NCI-H187 (cell line): ENCODE measurements at places on chromosomes 13 and 19.

GRCh38 chr19:16435999-16436650 is 35.6 kb downstream of the EPS15L1 start:
- no peak for DNase-seq

GRCh38 chr19:1521636-1522035 is 2.2 kb upstream of the PLK5 start:
- DNase-seq = no peak

DNA sequence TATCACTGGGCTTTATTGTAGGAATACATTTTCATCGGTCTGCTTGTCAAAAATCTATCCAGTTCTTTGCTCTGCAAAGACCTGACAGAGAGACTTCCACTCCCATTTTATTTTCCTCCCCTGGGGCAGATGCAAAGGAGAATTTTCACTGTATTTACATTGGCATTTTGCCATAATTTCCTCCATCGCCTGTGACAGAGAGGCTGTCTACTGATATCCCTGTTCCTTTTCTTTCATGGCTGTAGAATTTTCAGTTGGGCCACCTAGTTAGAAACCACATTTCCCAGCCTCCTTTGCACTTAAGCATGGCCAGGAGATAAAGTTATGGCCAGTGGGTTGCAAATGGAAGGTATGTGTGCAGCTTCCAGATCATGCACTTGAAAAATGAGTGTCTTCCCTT is 89.3 kb downstream of the NUFIP1 start:
- peak; percentile 29 for DNase-seq

GRCh38 chr13:73224703-73225102 is 165.9 kb downstream of the KLF5 start:
- DNase-seq = no peak

- no peak for DNase-seq
These were observed 386.5 kb downstream of the PCDH17 start for GRCh38 chr13:58018020-58018419.

- no peak for DNase-seq
These were observed 575.9 kb downstream of the MYO16 start for GRCh38 chr13:109205315-109205714.

DNA sequence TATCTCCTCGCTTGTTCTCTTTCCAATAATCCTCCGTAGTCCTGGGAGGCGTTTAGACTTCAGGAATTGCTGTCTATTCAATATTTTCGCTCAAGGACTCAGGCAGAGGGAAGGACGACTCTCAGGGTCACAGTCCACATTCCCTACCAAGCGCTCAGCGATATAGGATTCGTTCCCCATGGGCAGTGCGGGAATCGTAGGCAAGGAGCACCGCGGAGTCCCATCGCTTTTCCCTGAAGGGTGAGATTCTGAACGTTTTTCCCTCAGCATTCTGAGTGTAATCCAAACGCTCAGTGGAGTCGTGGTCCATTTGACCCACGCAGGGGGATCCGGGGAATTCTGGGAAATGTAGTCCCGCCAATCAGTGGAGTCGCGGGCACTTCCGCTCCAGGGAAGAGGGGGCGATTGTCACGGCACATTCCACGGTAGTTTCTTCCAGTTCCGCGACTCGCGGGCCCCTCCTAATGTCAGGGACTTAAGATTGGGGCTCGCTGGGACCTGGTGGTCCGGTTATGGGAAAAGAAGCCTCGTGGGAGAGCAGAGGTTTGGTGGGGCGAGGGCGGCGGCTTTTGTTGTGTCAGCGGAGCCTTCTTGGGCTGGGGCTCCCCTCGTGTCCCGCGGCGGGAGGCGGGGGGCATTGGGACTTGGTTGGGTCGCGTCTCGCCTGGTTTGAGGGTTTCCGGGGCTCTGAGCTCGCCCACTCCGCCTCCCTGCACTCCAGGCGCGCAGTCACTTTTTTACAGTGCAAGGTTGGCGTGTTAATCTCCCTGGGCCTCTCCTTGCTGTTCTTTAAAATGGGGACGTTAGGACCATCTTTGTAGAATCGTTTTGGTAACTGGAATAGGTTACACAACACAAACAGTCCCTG is at the start of gene ZNF234:
Gene ZNF234, plus strand, starts transcription at position 364 of the 868 bp plus-strand sequence. CDS start 3,079 bp downstream, outside the sequence.
- peak; percentile 84 for DNase-seq

GRCh38 chr13:95679722-95680121 is 2.8 kb downstream of the DNAJC3 start:
- no peak for DNase-seq

GRCh38 chr13:88958821-88959220 is 1287.7 kb downstream of the SLITRK5 start:
- no peak for DNase-seq

DNA sequence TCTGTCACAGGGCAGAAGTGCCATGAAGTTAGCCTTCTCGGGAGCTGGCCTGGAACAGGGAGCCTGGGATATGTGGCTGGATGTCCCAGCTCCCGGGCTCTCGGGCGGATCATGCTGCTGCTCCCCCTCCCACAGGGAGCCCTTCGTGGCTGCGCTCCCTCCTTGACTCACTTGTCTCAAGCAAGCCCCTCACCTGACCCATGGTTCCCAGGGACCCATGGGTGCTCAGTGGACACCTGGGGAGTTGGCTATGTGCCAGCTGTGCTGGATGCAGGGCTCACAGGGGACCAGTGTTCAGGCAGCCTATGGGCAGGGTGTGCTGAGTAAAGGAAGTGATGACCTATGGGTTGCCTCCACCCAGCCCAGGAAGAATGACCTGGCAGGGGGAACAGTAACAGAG is 213.1 kb upstream of the SGCG start:
- DNase-seq = no peak

DNA sequence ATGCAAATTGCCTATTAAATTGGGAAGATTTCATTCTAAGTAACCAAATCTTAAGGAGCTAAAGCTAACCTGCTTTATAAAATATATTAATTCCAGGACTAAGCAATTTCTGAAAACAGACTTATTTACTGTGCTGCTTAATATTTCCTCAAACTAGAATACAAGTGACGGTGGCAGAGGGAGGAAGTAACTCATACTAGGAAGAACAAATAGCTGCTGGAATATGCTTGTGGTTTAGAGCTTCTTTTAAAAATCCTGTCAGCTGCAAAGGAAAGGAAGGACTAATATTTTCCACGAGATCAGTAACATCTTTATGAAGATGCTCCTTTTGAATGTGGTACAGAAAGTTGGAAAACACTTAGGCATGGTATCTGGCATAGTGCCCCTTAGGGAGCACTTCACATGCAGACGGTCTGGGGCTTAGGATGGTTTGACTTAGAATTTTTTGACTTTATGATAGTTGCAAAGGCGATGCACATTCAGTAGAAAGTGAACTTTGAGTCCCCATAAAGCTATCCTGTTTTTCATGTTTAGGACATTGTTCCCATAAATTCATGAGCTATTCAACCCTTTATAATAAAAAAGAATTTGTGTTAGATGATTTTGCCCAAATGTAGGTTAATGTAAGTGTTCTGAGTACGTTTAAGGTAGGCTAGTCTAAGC is 3.4 kb upstream of the HNRNPA1L2 start:
- DNase-seq = no peak

- no peak for DNase-seq
These were observed 1.3 kb downstream of the ICAM5 start for GRCh38 chr19:10290876-10291553.

- no peak for DNase-seq
These were observed 199.9 kb downstream of the DIAPH3 start for GRCh38 chr13:59963827-59964226.

GRCh38 chr19:2148482-2149135 is 2.8 kb downstream of the AP3D1 start:
- no peak for DNase-seq

GRCh38 chr13:36850790-36851438 is 31.9 kb downstream of the RFXAP start:
- peak; percentile 13 for DNase-seq

DNA sequence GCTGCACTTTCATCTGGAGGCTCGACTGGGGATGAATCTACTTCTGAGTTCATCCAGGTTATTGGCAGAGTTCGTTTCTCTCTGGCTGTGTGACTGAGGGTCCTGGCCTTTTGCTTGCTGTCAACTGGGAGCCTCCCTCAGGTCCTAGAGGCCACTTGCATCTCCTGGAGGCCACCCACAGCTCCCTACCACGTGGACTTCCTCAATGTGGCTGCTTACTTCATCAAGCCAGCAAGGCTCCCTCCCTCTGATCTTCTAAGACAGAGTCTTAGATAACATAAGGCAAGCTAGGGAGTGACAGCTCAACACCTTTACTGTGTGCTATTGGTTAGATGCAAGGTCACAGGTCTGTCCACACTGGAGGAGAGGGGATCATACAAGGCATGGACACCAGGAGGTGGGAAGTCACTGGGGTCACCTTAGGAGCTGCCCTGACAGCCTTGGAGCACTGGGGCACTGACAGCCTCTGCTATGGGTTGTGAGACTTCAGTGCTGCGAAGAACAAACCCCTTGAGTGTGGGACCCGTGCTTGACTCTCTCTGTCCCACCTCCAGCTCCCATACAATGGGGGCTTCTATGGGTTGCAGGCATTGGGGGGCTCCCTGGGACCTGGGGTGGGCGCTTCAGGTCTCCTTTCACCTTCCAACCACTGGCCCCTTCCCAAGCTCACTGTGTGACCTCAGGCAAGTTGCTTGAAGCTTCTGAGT is 5.3 kb downstream of the FAM187B start:
- DNase-seq = no peak

DNA sequence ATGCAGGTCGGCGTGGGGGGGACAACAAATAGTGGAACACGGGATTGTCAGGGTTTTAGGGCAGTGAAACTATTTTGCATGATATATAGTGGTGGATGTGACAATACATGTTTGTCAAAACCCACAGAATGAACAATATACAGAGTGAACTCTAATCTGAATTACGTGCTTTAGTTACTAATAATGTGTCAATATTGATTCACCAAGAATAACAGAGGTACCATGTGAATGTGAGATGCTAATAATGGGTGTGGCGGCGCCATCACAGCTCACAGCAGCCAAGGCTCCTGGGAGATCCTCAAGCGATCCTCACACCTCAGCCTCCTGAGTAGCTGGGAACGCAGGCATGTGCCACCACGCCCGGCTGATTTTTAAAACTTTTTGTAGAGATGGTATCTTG is 12.9 kb downstream of the ELAVL1 start:
- DNase-seq = no peak

- no peak for DNase-seq
These were observed 21.6 kb downstream of the MAST3 start for GRCh38 chr19:18119013-18119716.

DNA sequence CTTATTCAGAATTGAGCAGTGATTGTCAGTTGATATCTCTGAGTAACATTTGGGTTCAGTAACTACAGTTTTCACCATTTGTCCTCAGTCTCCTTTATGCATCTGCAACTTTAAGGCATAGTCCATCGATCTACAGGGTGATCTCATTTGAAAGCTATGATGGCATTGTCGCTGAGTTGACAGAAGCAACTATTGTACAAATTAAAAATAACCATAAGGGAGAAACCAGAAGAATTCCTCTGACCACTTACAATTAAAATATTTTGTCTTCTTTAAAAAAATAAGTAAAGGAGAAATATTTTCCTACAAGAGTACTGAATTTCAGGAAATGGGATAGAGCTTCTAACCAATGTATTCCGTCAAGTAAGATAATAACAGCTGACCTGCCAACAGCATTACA is 30.6 kb downstream of the RAP2A start:
- DNase-seq = no peak

GRCh38 chr19:16920816-16921529 is 32.2 kb downstream of the F2RL3 start:
- no peak for DNase-seq

GRCh38 chr19:7524523-7524922 is 2.1 kb downstream of the MCOLN1 start:
- DNase-seq = no peak

GRCh38 chr13:31629085-31629780 is 110.1 kb upstream of the RXFP2 start:
- DNase-seq = no peak

- DNase-seq = no peak
These were observed 19.1 kb downstream of the ZNF264 start for GRCh38 chr19:57210381-57210780.

DNA sequence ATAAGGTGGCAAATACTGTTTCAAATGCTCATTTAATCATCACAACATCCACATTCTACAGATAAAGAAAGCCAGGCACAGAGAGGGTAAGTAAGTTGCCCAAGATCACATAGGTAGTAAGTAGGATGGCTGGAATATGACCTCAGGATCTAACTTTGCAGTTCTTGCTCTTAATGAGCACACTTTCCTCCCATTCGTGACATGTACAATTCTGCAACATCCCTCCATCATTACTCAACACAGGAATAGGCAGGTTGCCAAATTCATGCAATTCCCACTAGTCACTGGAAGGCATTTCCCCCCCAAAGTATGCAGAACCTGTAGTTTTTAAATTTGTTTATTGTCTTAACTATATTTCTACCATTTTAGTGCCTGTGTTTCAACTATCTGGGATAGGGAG is 109.2 kb downstream of the OLFM4 start:
- no peak for DNase-seq

DNA sequence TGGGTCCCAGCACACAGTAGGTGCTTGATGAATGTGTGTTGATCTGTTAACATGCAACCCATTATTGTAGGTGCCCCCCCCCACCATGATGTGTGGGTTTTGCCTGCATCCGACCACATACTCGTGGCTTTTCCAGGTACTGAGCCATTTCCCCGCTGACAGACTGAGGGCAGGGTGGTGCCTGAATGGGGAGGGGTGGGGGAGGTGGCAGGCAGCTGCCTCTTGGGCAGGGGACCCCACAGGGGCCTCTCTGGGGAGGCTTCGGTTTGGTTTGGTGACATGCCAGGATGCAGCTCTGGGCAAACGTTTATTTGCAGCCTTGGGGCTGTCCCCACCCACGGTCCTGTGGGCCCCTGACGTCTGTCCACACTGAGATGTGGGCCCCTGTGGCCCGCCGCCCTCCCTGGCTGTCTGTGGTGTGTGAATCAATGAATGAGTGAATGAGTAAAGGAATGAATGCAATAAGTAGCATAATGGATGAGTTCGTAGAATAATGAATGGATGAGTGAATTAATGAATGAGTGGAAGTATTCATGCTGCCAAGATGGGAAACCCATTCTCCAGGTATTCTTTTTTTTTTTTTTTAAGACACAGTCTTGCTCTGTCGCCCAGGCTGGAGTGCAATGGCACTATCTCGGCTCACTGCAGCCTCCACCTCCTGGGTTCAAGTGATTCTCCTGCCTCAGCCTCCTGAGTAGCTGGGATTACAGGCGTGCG is 9.0 kb upstream of the JUND start:
- no peak for DNase-seq

GRCh38 chr13:102237230-102237629 is 164.6 kb downstream of the FGF14 start:
- DNase-seq = no peak

GRCh38 chr19:50514346-50515167 is 844 bp upstream of the ASPDH start:
- no peak for DNase-seq
